ENCODE measurements at places on chromosomes 5 and 9.

DNA sequence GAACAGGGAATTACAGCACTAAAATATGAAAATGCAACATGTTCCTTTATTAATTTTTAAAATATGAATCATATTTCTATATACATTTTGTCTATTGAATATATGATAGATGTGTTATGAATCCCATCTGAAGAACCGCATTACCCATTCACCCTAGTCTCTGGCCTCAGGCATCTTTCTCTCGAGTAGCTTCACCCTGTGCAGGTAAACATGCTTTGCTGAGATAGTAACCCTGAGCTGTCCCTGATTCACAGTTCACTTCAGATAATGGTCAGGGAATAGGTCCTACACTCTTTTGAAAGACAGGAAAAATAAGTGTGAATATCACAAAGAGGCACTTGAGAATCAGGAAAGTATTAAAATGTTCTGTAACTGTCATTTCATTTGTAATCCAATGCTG lies 766.8 kb downstream of the IRX1 start:
- no peak for DNase-seq

DNA sequence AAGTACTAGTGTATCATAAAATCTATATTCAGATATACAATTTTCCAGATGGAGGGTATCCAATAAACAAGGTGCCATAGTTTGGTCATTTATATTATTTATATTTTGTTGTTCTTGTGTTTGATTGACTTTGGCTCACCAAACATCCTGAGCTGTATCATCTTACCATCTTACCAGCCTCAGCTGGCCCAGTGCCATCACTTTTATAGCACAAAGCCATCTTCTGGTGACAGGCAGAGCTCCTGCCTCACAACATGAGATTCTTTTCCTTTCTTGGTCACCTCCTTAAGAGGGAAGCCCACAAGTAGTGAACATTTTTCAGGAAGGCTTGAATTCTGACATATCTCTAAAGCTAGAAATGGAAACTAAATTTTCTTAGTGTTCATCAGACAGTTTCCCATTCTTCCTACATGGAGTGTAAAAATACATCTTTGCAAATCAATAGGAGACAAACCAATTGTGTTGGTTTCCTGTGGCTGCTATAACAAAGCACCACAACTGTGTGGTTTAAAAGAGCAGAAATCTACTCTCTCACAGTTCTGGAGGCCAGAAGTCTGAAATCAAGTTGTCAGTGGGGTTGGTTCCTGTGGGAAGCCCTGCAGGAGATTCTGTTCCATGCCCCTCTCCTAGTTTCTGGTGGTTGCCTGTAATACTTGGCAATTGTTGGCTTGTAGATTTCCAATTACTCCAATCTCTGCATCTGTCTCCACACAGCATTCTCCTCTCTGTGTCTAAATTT lies 341.8 kb downstream of the MAN2A1 start:
- no peak for DNase-seq

DNA sequence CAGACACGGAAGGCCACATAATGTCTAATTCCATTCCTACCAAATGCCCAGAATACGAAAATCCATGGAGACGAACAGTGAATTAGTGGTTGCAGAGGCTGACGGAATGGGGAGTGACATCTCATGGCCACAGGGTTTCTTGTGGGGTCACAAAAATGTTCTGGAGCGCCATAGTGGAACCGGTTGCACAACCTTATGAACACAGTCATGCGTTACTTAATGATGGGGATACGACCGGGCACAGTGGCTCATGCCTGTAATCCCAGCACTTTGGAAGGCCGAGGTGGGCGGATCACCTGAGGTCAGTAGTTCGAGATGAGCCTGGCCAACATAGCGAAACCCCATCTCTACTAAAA lies 26.0 kb upstream of the TTLL11 start:
- DNase-seq = no peak

GRCh38 chr9:133944746-133945135 lies 47.4 kb downstream of the VAV2 start:
- peak; percentile 19 for DNase-seq

- DNase-seq = peak; percentile 48
Measured at GRCh38 chr5:149387081-149387631, 8.1 kb upstream of the IL17B start.

- no peak for DNase-seq
Measured at GRCh38 chr5:96940586-96940985, 4.7 kb downstream of the LNPEP start.

DNA sequence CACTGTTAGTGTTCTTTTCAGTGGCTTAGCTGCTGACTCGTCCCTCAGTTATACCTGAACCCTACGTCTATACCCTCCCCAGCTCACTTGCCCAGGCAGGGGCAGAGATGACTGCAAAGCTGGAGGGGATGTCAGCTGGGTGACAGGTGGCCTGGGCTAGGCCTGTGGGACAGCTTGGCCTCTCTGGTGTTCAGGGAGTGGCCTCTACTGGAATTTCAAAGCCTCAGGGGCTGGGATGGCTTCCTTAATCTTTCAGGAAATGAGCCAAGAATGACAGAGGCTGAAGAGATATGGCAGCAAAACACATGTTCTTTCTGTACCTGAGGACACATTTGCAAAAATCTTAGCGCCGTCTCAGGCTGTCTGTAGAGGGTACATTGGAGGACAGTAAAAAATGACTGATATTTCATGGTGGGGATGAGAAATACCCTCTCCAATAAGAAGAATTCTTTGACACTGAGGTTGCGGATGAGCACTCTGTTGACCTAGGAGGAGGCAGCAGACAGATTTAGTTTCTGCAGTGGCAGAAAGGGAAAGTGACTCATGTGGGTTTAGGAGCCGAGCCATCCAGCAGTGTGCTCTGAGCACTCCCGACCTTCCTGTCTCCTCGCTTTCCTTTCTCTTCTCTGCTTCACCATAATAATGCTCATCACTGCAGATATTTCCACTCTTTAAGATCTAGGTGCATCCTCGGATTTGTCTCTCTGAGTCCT lies 54.4 kb downstream of the ENTREP1 start:
- peak; percentile 61 for DNase-seq

DNA sequence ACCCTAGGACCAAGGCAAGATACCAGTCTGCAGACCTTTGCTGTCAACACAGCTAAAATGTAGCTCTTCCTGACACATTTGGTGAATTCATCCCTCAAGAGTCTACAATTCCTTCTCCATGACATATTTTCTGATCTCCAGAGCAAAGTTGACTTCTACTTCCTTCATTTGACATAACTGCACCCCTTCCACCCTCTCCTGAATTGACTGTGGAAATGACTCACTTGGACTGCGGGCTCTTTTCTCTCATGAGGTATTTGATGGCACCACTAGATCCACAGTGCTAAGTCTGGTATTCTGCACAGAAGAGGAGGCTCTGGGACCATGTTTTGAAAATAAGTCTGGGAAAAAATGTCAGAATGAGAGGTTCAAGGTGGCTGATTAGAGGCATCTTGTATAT lies 338.4 kb upstream of the TRPC7 start:
- DNase-seq = peak; percentile 26

DNA sequence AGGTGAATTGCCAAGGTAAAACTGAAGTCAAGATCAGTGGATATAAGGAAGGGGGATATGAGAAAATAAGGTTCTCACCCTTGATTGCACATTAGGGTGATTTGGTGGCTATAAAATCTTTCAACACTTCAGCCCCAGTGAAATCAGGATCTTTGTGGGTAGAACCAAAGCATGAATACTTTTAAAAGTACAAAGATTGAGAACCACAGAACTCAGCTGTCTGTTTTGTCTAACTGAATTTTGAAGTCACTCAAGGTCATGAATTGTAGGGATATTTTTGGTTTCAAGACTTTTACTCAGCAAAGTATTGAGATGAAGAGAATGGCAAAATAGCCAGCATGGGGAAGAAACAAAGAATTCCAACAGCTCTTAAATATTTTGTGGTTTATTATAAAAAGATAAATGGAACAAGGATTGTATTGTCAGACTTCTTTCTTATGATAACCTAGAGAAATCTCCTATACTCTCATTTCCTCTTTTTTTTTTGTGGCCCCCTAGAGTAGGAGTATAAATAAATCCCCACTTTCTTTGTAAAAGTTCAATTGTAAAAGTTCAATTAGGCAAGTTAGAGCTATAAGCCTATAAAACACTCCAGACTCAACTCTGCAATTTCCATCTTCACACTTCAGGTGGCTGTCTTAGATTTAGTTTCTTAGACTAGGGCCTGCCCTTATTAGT lies 272.9 kb downstream of the PDE4D start:
- DNase-seq = peak; percentile 82

DNA sequence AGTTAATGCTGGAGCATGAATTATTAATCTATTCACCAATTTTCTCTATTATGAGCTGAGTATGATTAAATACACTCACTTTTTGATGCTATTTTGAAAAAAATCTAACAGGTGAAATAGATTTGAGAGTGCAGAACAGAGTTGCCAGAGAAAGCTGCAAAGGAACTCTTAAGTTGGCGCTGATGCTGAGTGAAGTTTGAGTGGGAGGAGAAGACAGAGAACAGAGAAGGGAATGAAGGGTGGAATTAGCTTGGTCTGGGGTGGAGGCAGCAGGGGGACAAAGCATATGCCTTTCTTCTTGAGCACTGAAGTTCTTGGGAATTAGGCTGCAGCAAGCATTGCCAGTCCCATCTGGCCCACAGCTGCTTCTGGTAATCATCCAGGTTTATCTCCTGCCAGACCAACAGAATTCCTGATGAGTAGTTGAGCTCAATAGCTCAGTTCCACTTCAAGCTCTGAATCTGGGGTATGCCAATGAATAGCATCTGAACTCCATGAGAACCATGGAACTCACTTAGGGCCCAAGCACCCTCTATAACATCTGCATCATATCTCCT lies 290.1 kb downstream of the HINT1 start:
- peak; percentile 74 for DNase-seq

GRCh38 chr5:124352312-124352711 lies 394.1 kb downstream of the ZNF608 start:
- DNase-seq = no peak

DNA sequence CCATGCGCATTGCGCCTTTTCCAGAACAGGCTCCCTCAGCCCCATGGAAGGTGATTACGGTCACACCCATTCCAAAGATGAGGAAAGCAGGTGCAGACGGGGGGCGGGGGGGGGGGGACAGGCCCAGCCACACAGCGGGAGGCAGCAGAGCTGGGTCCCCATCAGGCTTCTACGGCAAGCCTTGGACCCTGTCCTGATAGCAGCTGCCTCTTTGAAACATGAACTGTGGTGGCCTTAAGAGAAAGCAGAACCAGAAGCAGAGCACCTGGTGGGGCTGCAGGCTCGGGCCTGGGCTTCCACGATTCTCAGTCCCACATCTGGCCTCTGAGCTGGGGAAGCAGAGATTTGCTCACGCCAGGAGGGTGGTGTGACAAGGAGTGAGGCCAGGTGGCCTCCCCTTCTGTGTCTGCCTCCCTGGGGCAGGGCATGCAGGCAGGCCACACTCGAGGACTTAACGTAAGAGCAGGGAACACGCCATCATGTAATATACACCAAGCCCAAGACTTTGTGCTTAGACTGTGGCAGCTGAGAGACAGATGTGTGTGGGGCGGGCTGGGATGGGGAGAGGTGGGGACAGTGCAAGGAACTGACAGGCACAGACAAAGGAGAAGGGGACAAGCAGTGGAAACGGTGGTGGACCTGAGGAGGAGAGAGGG lies 14.2 kb upstream of the PHYKPL start:
- DNase-seq = no peak

- peak; percentile 29 for DNase-seq
Measured at GRCh38 chr9:90870621-90871326, 69.2 kb downstream of the SYK start.

GRCh38 chr9:128689293-128689774 lies 312 bp downstream of the SET start:
- no peak for DNase-seq

GRCh38 chr9:73137286-73137899 lies 14.3 kb upstream of the ANXA1 start:
- no peak for DNase-seq

DNA sequence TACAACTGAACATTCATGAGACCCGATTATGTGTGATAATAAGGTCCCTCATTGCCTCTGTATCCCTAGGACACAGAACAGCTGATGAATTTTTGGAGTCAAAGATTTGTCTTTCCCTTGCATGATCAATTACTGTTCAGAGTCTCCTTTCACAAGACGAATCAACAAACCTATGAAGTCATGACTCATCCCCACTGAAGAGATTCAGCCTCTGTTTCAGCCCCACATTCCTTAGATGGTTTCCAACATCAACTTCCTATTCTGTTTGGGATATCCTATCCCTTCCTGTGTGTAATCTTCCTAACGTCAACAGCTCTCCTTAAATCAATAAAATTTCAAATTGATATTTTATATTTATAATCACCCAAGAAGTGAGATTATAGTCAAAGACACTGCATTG lies 199.0 kb downstream of the DNAH5 start:
- peak; percentile 65 for DNase-seq

DNA sequence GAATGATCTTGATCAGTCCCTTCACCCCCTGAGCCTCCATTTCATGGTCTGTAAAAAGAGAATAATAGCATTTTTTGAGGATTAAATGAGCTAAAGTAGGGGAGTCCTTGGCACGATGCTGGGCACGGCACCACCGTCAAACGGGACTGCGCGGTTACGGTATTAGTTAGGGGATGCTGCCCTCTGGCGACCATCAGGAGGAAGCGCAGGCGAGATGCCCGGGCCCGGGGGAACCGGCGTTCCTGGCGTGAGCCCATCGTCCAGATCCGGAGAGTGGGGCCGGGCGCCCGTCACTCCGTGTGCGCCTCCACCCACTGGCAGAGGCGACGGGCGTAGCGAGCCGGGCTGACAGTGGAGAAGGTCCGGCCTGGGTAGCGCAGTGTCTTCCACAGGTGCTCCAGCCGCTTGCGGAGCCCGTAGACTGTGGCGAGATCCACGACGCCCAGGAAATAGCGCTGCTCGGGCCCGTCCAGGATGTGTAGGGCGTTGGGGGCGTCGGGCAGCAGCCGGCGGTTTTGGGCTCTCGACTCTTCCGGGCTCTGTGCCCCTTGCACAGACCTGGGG lies 4.8 kb upstream of the ST6GALNAC4 start:
- peak; percentile 53 for DNase-seq

- peak; percentile 55 for DNase-seq
Measured at GRCh38 chr9:111805830-111806241, 11.1 kb upstream of the SHOC1 start.

GRCh38 chr9:85524531-85524930 lies 217.2 kb downstream of the AGTPBP1 start:
- DNase-seq = no peak

Measured in fibroblast of skin of abdomen (primary cell).